ENCODE measurements at places on chromosomes 4 and X.

DNA sequence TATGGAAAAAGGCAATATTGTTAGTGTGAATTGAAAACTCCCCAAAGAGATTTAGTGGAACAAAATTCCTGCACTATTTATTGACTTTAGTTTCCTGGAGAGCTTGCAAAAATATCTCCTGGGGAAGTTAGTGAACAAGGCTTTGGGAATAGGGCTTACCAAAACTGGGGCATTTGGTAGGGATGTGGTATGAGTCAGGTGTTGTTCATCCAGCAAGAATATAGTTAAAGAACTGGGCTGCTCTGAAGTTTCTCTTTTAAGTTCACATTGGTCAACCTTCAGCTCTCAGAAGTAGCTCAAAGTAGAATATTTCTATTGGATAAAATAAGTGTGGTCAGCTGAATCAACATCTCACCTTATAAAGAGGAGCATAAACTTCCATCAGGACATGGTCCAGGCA, 185.0 kb downstream of the CPE start:
- DNase-seq: no peak

DNA sequence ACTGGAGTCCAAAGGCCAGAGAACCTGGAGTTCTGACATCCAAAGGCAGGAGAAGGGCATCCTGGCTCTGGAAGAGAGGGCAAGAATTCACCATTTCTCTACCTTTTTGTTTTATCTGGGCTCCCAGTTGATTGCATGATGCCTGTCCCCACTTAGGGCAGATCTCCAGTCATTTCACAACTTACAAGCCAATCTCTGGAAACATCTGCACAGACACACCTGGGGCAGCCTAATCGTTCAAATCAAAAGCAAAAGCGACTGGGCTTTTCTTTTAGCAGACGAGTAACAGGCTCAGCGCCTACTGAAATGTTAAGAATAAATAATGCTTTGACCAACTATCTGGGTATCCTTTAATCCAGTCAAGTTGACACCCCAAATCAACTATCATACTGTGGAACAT, 136.0 kb upstream of the NPY2R start:
- DNase-seq: no peak

- no peak for DNase-seq
Measured at GRCh38 chr4:160175064-160175643, 1072.3 kb downstream of the RAPGEF2 start.

- DNase-seq: no peak
Measured at GRCh38 chr4:40412388-40412787, 77.3 kb downstream of the CHRNA9 start.

DNA sequence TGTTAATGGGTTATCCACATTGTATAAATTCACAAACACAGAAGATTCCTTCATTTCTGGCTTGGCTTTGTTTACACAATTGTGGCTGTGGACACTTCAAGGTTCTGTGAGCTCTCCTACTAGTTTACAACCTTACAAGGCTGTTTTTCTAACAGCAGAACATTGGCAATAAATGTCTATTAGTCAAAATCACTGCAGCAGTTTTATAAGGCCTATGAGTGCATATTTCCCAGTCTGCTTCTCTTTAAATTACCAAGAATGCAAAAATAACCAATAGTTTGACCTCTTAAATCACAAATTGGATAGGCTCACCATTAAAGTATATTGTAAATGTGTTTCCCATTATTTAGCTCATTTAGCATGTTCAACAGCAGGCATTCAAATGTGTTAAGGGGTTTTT, 239.2 kb downstream of the DKK2 start:
- no peak for DNase-seq

DNA sequence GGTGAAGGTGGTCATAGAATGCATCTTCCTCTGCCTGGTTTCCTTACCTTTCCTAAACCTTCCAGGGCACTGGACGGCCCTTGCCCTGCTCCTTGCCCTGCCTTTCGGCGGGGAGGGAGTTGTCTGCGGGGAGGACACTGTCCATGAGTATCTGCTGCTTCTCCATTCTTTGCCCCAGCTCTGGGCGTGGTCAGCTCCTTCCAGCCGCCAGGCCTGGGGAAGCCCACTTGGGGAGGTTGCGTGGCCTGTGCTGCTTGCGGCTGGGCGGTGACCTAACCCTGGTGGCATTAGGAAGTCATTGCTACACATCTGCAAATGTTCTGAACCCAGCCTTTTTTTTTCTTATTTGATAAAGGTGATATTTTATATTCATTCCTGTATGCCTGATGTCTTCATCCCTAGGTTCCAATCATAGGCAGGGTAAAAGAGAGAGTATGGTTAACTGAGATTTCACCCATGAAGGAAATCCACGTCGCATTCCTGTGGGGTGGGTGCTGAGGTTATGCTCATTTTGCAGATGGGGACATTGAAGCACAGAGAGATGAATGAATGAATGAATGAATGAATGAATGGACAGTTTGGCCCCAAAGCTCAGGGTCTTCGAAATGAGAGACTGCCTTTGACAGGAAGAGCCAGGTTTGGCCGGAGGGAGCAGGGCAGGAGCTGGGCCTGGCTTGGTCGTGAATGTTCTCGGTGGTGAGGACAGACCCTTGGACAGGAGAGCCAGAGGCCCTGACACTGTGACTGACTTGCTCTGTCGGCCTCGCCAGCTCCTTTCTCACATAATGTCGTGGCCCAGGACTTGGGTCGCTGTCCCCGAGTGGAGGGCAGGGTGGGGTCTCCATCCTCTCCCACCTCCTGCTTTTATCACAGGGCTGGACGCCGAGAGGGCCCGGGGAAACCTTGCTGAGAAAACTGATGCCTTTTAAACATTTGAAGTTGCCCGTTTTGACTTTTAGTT, 57.8 kb upstream of the GPR78 start:
- no peak for DNase-seq

- no peak for DNase-seq
Measured at GRCh38 chr4:110184791-110185155, 13.6 kb downstream of the ELOVL6 start.

DNA sequence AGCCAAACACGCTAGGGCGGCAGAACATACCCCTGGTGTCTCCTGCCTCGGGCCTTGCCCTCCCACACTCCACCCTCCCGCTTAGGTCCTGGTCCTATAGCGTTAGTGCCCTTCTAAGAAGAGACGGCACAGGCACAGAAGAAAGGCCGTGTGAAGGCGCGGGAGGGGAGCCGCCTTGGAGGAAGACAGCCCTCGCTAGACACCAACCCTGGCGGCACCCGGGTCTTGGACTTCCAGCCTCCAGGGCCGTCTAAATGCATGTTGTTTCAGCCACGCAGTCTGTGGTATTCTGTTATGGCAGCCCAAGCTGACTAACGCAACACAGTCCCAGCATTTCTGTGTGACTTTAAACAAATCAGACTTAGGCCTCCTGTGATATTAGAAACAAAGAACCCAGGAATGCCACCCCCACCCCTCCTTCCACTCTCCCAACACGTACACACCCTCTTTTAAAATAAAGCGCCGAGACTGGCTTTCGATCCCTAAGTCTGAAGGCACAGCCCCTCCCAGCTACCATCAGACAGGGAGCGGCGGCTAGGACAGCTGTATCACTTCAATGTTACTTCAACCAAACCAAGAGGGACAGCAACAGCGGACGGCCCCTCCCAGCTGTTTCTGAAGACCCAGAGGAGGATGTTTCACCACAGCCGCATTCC, 128.0 kb downstream of the AFAP1 start:
- DNase-seq: no peak

DNA sequence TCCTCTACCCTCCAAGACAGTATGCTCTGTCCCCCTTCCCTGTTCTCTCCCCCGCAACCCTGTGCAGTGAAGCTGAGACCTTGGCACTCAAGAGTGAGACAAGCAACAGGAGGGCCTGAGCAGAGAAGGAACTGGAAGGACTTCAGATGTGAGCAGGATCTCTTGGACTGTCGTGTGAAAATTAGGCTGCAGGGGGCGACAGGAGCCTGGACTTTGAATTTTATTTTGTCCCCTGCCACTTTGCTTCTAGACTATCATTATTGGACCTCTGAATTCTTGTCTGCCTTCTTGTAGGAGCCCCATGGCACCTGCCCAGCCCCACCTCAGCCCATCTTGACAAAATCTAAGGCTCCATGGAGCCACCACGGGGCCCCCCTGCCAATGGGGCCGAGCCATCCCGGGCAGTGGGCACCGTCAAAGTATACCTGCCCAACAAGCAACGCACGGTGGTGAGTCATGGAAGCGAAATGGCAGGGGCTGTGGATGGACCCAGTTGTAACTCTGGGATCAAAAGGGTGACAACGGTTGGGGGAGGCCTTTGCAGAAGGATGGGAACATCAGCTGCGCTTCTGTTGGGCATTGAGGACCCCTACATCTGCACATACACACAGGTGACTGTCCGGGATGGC, 1.7 kb downstream of the ARAF start:
- no peak for DNase-seq

DNA sequence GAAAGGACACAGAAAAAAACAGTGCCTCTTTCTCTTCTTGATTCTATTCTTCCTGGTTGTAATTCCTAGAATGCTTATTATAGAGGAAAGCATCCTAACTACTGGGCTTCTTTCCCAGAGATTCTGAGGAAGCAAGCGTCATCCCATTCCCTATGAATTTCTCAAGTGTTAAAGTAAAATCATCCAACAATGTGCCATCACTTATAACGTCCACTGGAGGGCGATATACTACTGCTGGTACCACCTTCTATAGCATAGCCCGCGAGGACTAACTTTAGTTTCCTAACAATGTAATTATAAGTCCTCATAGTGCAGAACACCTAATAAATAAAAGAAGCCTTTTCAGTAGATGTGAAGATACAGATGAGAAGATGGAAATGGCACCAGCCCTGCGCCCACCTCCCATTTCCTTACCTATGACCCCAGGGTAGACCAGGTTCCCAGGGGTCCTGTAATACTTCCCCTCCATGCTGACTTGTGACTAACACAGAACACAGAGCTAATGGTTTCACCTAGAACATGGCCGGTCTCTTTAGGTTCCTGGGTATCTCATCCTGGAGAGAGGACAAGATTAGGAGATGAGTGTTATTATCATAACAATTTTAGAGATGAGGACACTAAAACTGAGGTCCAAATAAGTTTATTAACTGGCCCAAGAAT, 4.2 kb downstream of the CENPVL3 start:
- DNase-seq: no peak

- DNase-seq: no peak
Measured at GRCh38 chrX:24285082-24285481, 28.8 kb downstream of the SUPT20HL2 start.

DNA sequence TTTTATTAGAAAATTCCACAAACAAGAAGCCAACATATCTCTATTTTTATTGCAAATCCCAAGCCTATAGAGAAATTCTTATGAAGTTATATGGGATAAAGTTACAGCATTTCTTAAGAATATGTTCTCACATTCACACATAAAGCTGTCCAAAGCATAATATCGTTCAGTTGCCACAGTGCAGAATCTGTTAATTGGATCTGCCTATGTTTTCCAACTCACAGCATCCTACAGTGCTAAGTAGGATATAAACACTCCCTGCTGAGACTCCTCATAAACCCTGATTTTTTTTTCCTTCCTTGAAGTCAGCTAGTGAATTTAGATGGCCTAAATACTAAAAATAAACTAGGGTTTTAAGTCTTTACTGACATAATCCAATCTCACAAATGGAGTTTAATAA, 307.9 kb downstream of the PDGFC start:
- no peak for DNase-seq

DNA sequence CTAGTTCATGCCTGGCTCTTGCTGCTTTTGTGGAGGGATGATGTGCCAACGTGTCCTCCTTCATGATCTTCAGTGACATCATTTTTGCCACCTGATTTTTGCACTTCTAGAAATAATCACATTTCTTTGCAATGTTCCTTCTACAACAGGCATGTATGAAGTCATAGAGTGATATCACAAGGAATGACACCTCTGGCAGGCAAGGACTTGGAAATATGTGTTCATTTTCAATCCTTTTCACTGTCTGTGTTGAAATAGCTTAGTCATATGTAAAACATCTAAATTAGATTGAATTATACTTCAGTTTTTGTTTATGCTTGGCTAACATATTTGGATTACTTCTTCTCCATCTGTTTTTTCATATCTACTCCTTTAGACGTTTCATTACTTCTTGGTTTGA, 221.2 kb upstream of the STK26 start:
- no peak for DNase-seq

GRCh38 chr4:41912546-41912945, 22.7 kb upstream of the TMEM33 start:
- DNase-seq: no peak

- DNase-seq: no peak
Measured at GRCh38 chrX:72236841-72237240, 2.0 kb downstream of the ERCC6L start.

- no peak for DNase-seq
Measured at GRCh38 chrX:13955975-13956374, 73.7 kb downstream of the GEMIN8 start.

DNA sequence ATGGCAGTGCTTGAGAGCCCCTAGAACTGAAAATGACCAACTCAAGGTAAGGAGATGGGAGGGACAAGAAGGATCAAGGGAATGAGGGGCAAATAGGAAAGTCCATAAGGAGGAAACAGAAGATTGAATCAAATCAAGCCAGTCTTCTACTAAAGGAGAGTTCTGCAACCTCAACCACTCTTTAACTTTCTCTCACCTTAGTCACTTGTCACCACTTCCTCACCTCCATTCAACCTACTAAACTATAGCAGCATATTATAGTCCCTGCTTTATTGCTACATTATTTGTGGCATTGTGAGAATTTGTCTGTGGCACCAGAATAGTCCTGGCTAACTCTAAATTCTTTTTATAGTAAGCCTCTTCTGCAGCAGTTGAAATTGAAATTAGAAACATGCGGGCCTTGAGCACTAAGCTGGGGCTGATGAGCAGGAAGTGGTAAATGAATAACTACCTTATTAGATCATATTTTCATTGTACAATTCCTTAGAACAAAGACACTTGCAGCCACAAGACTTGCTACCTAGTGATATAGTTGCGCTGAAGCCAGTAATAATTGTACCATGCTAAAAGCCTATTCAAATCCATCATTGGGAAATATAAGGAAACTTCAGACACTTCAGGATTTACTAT, 336.9 kb downstream of the ZNF674 start:
- DNase-seq: no peak

GRCh38 chr4:9944431-9945425, 76.6 kb downstream of the SLC2A9 start:
- no peak for DNase-seq

DNA sequence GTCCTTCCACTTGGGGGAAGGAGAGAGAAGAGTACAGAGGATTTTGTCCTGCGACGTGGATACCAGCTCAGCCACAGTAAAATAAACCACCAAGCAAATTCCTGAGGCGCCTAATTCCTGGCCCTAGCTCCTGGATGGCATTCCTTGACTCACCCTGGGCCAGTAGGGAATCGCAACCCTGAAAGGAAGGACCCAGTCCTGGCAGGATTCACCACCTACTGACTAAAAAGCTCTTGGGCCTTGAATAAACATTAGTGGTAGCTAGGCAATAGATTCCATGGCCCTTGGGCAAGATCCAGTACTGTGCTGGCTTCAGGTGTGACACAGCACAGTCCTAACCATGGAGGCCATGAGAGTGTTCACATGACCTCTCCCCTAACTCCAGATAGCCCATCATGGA, 45.6 kb downstream of the GABRA3 start:
- DNase-seq: no peak

- DNase-seq: no peak
Measured at GRCh38 chr4:118889312-118889691, 648 bp downstream of the SYNPO2 start.

Data from NCI-H1694 treated with DMSO at 0.1 percent for 48 hours (cell line).